Hepatocyte (in vitro differentiated cells): ENCODE measurements at places on chromosomes 11 and 22.

DNA sequence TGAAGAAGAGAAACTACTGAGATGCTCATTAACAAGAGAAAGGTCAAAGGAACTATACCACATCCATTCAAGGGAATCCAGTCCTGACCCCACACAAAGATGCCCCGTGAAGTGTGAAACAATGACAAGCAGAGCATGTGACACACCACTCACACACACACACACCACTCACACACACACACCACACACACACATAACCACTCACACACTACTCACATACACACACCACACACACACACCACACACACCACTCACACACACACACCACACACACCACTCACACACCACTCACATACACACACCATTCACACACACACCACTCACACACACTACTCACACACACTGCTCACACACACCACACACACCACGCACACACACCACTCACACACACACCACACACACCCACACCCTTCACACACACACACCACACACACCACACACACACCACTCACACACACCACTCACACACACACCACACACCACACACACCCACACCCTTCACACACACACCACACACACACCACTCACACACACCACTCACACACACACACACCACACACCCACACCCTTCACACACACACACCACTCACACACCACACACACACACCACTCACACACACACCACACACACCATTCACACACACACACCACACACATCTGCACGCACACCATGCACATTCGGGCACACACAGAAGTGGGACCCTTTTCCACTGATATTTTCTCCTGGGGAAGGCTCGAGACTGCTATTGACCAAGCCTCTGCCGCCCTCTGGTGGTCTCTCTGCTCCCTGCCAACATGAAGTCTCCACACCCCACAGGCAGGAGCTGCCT lies 32.0 kb upstream of the COMT start:
- peak; percentile 91 for DNase-seq

DNA sequence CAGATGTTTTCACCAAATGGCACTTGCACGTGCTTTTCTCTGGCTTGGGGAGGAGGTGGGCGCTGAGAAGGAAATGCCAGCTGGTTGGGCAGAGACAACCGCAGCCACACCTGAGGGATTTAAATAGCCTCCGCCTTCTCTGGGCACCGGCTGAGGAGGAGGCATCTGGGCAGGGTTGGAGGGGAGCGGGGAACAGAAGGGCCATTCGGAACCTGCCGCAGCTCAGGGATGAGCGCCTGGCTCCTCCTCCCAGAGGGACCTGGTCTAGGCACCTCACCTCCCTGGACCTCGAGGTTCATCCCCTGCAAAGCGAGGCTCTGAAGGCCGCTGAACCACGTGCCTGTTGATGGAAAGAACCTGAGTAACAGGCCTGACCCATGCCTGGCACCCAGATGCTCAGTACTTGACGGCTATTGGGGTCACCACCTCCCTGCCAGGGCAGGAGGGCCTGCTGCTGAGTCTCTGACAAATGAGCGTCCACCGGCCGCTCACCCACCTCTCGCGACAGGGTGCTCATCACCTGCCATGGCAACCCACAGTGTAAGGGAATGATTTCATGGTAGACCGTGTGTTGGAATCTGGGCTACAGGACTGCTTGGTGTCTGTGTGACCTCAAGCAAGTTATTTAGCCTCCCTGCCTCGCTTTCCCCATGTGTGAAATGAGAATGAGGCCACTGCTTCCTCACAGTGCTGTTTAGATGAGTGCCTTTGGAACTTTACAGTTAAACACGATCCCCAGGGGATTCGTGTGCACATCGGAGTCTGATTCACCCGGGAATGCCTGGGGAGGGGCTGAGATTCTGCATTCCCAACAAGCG lies 2.0 kb upstream of the KDELR3 start:
- no peak for DNase-seq

- no peak for DNase-seq
These were observed 12.8 kb downstream of the ARAP1 start for GRCh38 chr11:72739240-72740059.

DNA sequence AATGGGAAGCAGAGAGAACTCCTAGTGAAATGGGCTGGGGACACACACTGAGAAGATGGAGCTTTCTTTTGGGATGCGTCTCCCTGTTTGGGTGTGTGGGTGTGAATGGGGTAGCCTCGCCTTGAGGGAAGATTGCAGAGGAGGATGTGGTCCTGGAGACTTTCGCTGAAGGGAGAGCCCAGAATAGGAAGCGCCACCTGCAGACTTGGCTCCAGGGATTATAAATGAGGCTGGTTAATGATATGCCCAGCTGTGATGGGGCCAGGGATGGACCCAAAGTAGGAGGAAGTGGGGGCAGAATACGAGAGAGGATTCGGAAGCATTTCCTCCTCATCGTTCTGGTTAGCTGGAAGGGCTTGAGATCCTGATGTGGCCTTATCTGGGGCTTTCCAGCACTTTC lies 13.7 kb downstream of the RELT start:
- no peak for DNase-seq

DNA sequence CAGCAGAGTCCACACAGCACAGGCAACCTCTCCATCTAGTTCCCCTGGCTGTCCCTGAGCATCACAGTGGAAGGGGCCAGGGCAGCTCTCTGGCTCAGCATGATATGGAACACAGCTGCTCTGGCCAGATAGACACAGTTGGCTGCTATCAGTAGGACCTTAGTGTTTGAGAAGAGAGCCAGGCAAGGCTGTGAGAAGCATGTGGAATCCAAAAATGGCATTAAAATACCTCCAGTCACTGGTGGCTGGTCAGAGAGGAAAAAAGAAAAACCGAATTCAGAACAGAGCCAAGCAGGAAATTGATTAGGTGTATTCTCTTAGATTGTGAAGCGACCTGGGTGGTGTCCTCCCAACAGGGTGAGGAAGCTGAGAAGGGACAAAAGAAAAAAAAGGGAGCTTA lies 27.9 kb downstream of the SERPINH1 start:
- DNase-seq, result no peak

DNA sequence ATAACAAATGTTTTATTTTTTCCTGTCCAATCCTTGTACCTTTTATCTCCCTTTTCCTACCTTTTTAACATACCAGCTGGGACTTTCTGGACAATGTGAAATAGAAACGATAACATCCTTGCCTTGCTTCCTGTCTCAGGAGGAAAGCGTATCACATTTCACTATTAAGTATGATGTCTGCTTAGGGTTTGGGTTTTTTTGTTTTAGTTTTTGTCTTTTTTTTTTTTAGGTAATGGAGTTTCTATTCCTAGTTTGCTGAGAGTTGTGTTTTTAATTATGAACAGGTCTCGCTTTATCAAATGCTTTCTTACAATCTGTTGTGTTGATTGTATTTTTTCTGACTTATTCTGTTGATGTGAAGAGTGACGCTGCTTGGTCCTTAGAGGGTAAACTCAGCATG lies 64.2 kb upstream of the KCNQ1OT1 start:
- no peak for DNase-seq

DNA sequence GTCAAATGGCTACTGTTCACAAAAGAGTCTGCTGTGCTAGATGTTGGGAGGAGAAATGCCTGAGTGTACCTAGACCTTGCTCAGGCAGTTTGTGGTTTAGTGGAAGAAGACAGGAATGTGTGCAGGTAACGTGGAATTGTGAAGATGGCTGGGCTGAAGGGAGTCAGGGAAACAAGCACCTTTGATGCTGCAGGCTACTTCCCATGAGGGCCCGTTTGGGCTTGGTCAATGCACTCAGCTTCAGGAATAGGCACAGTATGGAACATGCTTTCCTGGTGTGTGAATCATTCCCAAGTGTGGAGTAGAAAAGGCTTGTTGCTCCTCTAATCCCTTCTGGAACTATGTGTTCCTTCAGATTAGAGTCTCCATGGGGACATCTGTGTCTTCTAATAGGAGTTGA lies 318.3 kb upstream of the MTNR1B start:
- DNase-seq, result no peak
